ENCODE measurements at places on chromosomes 12 and 14. TPM values are rescaled to one million over a fixed set of nuclear protein-coding genes. Genes with fewer than 3 reads are reported as not detected.

DNA sequence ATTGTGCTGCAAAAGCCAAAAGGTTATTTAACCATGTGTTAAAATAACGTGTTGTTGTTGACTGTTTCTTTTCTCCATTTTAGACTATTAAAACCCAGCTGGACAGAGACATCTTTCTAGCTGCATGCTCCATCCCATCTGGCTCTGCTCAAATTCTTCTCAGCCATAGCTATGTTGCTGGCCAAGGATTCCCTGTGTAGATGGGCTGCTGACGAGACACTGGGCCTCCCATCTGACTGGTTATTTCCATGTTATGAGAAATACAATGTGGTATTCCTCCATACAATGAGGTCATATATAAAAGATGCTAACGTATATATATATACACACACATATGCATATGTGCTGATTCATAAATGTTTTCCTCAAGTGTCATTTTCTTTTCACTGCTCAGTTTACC, 30.1 kb downstream of the MED13L start:
- no peaks in the 10 kb centered on the region for H3K36me3 ChIP-seq
- DNase-seq: no peak
- H3K27ac ChIP-seq: no peak overlapping the region
- H3K4me3 ChIP-seq: no peak overlapping the region
- H3K4me1 ChIP-seq: peaks cover 47% of the 10 kb centered on the region

DNA sequence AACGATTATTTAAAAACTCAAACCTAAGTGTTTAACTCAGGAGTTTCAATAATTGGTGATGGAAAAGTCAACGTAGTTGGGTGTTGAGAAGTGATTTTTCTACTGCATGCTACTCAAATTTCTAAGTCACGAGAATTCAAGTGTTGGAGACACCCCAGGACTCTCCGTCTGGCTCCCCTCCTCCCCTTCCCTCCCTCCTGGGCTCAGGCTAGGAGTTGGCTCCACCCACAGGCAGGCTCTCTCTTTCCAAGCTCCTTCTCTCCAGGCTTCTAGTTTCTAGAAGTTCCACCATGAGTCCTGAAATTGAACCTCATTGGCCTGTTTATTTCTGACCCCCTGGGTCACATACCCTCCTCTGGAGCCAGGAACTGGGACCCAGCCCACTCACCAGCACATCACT, 73.0 kb downstream of the TMEM132D start:
- no peaks in the 10 kb centered on the region for H3K36me3 ChIP-seq
- H3K27me3 ChIP-seq: no peaks in the 10 kb centered on the region
- H3K4me3 ChIP-seq: no peak overlapping the region
- DNase-seq: no peak

SLC16A7 gene
- 62.8 TPM for total RNA-seq

DNA sequence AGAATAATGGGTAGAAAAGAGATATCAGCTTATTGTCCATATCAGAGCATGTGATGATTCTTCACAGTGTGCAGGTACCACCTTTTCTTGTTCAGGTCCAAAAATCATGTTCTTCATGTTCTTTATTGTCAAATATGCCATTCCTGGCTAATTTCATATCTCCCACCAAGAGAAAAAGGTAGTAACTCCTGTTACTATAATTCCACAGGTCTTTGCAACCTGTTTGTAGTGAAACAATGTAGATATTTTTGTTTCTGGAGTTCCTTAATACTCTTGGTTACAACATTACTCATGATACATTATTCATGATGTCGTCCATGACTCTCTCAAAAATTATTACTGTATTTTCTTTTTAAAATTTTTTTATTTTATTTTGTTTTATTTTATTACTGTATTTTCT, 11.3 kb upstream of the TMBIM6 start:
- no peaks in the 10 kb centered on the region for H3K27me3 ChIP-seq
- no peaks in the 10 kb centered on the region for H3K4me1 ChIP-seq
- DNase-seq: no peak

NPFF gene
- not detected for total RNA-seq

BEST3 gene
- total RNA-seq: 0.14 TPM

DNA sequence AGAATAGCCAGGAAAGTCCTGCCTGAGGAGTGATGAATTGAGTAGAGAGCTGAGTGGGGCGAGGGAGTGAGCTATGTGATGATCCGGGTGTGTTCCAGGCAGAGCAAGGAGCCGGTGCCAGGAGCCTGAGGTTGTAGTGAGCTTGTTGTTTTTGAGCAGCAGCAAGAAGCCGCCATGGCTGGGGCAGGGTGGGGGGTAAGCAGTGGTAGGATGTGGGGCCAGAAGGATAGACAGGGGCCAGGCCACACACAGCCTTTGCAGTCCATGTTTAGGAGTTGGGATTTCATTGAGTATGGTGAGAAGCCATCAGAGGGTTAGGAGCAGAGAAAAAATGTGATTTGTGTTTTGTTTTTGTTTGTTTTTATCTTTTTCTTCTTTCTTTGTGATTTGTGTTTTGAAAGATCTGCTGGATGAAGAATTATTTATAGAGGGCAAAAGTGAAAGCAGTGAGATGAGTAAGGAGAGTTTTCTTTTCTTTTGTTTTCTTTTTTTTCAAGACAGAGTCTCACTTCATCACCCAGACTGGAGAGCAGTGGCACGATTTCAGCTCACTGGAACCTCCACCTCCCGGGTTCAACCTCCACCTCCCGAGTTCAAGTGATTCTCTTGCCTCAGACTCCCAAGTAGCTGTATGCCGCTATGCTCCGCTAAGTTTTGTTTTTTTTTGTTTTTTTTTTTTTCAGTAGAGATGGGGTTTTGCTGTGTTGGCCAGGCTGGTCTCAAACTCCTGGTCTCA, 92.3 kb upstream of the BCAT1 start:
- no peak overlapping the region for H3K27ac ChIP-seq
- H3K4me3 ChIP-seq: no peak overlapping the region
- H3K36me3 ChIP-seq: no peaks in the 10 kb centered on the region
- H3K4me1 ChIP-seq: peaks cover 6% of the 10 kb centered on the region
- DNase-seq: no peak

DNA sequence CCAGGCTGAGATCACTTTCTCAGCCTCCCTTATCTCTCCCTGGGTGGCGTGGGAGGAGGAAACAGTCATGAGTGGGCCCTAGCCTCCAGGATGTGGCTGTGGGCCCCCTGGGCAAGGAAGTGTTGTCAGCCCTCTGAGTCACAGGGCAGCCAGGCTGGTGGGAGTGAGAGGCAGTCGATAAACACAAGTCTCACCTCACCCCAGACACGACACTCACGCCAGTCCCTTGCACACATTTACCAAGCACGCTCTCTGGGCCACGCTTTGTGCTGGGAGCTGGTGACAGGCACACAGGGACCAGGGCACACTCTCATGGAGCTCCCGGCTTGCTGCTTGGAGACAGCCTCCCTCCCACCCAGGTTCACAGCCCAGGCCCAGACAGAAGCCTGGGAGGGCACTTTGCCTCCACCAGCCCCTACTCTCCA, 1.9 kb upstream of the KRT79 start:
- no peaks in the 10 kb centered on the region for H3K36me3 ChIP-seq
- DNase-seq: peak; percentile 72
- no peak overlapping the region for H3K4me3 ChIP-seq
- no peak overlapping the region for H3K27ac ChIP-seq

SERPINA5 gene
- 67.3 TPM for total RNA-seq

ACOT2 gene
- total RNA-seq: 8.2 TPM

PRB2 gene
- not detected for total RNA-seq

DIO2 gene
- total RNA-seq: 0.06 TPM

RILPL2 gene
- total RNA-seq: 12.1 TPM

GRCh38 chr14:68249661-68250451, 430.3 kb downstream of the RAD51B start:
- H3K36me3 ChIP-seq: no peaks in the 10 kb centered on the region
- peaks cover 50% of the 10 kb centered on the region for H3K4me1 ChIP-seq
- H3K4me3 ChIP-seq: no peak overlapping the region
- peak overlapping the region; percentile 57 for H3K27ac ChIP-seq
- no peak for DNase-seq

DNAI7 gene
- total RNA-seq: not detected

IFNG gene
- total RNA-seq: 2.2 TPM

CCDC198 gene
- not detected for total RNA-seq

DNA sequence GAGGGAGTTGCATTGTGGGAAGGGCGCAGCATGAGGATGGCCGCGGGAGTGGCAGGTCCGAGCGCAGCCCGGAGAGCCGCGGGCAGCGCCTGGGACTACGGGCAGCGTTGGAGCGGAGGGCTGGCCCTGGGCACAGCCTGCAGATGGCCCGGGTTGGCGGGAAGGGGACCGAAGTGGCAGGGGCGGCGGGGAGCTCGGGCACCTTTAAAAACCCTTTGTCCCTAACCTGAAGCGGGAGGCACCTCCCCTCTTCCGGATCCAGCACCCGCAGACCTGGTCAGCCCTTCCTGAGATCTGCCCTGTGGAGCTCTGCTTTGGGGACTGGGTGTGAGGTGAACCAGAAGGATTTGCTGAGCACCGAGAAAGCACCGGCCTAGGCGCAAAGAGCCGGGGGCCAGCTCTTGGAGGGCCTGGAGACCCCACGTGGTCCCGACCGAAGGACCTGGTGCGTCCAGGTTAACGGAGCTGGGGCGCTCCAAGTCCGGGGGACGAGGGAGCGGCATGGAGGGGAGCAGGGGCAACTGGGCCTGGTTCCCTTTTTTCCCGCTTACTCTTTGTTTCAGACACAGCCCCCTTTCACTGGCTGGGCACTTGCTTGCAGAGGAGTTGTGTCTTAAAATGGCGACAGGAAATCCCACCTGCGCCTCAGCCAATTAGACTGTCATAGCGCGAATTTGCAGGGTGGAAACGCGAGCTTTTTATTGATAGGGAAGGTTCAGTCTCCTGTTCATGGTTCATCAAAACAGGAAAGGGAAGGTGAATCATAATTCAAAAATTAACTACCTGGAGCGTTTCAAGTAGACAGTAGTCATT, 792 bp upstream of the SLC38A1 start:
- peak overlapping the region; percentile 75 for H3K4me3 ChIP-seq
- no peaks in the 10 kb centered on the region for H3K36me3 ChIP-seq

CLEC6A gene
- not detected for total RNA-seq

GRCh38 chr14:69960296-69960695, 81.1 kb downstream of the SMOC1 start:
- H3K36me3 ChIP-seq: no peaks in the 10 kb centered on the region
- H3K4me1 ChIP-seq: no peaks in the 10 kb centered on the region
- no peaks in the 10 kb centered on the region for H3K27me3 ChIP-seq
- no peak for DNase-seq

GRCh38 chr14:56952766-56953473, 142.6 kb upstream of the OTX2 start:
- H3K4me1 ChIP-seq: no peaks in the 10 kb centered on the region
- H3K27me3 ChIP-seq: no peaks in the 10 kb centered on the region
- H3K27ac ChIP-seq: no peak overlapping the region
- H3K4me3 ChIP-seq: no peak overlapping the region

- H3K27me3 ChIP-seq: no peaks in the 10 kb centered on the region
- no peak for DNase-seq
- H3K27ac ChIP-seq: no peak overlapping the region
- no peaks in the 10 kb centered on the region for H3K4me1 ChIP-seq
- no peaks in the 10 kb centered on the region for H3K36me3 ChIP-seq
- no peak overlapping the region for H3K4me3 ChIP-seq
Measured at GRCh38 chr14:72701237-72701565, 192.7 kb downstream of the DPF3 start.

- no peaks in the 10 kb centered on the region for H3K4me1 ChIP-seq
- H3K27me3 ChIP-seq: no peaks in the 10 kb centered on the region
- no peak overlapping the region for H3K4me3 ChIP-seq
- no peak for DNase-seq
- peaks cover 10% of the 10 kb centered on the region for H3K36me3 ChIP-seq
Measured at GRCh38 chr12:1498199-1498740, 96.1 kb downstream of the FBXL14 start.

- no peak overlapping the region for H3K4me3 ChIP-seq
- no peak overlapping the region for H3K27ac ChIP-seq
- H3K27me3 ChIP-seq: peaks cover 45% of the 10 kb centered on the region
- no peak for DNase-seq
Measured at GRCh38 chr12:106150555-106150954, 11.8 kb upstream of the NUAK1 start.
